Posterior cingulate gyrus (tissue), 11 donors: ENCODE measurements at places on chromosomes 2 and 18.

DNA sequence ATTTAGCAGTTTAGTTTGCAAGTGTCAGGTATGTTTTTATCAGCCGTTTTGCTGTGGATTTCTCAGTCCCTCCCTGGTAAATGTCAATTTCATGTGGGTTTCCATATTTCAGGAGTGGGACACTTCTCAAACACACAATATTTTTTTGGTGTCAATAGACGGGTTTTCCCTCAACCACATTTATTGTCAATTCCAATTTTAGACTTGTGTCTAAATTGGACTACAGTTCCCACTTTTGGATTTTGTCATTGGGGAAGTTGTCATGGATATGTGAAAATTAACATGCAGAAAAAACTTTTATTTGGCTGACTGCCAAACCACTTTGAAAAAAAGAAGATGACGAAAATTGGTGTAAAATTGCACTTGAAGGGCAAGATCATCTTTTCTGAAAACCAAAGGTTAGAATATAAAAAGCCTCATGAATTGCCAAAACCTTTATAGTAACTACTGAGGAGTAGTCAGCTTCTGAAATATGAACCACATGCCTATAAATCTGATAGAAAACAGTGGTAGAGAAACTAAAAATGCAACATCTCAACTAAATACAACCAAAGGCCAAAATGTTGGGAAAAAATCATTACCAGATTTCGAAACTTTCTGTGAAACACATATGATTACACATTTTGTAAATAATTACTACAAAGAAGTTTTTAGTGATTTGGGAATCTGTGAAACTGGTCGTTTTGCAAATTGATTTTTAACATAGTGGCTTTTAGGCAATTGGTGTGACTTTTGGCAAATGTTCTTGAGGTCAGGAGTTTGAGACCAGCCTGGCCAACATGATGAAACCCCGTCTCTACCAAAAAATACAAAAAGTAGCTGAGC lies 106.4 kb downstream of the BCL2L11 start:
- no peak for DNase-seq

- no peak for DNase-seq
Measured at GRCh38 chr2:169001116-169001815, 29.9 kb downstream of the ABCB11 start.

- no peak for DNase-seq
Measured at GRCh38 chr18:13393338-13393737, 174.8 kb downstream of the LDLRAD4 start.

- DNase-seq: no peak
Measured at GRCh38 chr2:10266133-10266620, 36.5 kb upstream of the HPCAL1 start.
